ENCODE measurements at places on chromosomes 7 and 10.

GRCh38 chr7:91957823-91958222 lies 17.2 kb downstream of the AKAP9 start:
- no peak for DNase-seq

DNA sequence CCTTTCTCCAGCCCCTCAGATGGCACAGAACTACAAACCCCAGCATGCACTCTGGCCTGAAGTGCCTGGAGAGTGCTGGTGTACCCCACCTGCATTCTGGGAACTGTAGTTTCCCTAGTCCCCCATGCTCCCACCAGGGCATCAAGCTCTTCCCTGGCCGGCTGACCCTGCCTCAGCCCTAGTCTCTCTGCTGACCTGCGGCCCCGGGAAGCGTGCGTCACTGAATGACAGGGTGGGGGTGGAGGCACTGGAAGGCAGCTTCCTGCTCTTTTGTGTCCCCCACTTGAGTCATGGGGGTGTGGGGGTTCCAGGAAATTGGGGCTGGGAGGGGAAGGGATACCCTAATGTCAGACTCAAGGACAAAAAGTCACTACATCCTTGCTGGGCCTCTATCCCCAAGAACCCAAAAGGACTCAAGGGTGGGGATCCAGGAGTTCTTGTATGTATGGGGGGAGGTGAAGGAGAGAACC lies 2.1 kb downstream of the NOS3 start:
- DNase-seq, result no peak

DNA sequence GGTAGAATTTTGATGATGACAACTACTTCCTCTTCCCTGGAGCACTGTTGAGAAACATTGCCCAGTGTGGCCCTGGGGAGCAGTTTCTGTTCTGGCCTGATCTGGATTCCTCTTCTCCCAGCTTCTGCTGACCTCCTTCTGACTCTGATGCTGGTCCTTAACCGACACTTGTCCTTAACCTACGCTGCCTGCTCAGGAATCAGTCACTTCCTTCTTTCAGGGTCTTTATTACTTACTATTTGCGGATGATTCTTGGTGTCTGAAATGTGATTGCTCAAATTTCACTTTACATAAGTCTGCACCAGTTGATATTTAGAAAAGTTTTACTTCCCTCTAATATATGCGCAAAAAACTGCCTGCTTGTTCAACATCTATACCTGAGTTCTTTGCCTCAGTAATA lies 164.1 kb downstream of the PTEN start:
- DNase-seq, result no peak

DNA sequence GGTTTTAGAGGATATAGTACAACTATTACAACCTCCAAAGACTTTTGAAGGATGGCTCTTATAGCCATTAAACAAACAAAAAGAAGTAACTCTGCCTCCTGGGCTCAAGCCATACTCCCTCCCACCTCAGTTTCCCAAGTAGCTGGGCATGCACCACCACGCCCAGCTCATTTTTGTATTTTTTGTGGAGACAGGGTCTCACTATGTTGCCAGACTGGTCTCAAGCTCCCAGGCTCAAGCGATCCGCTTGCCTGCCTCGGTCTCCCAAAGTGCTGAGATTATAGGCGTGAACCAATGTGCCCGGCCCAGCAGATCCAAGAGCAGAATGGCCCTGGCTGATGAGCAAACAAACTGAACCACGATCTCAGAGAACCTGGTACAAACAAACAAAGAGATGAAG lies 16.0 kb downstream of the NANOS1 start:
- DNase-seq, result no peak

DNA sequence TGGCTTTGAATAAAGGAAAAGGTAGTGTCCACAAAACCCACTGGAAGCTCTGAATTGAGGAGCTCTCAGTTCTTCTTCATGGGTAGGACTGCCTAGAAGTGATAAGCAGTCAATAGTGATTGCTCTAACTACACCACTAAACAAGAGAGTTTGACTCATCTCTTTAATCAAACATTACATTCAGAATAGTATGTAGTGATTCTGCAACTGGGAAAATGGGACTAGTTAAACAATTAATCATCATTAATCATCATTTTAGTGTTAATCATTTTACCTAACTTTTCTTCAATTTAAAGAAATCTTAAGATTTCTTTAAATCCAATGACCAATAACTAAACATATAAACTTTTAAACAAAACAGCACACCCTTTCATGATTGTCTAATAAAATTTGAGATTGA lies 484.0 kb upstream of the FZD8 start:
- DNase-seq, result no peak

GRCh38 chr7:1505731-1506550 lies 1.8 kb upstream of the INTS1 start:
- DNase-seq, result no peak

GRCh38 chr10:128543151-128543550 lies 416.9 kb upstream of the MKI67 start:
- DNase-seq, result no peak

DNA sequence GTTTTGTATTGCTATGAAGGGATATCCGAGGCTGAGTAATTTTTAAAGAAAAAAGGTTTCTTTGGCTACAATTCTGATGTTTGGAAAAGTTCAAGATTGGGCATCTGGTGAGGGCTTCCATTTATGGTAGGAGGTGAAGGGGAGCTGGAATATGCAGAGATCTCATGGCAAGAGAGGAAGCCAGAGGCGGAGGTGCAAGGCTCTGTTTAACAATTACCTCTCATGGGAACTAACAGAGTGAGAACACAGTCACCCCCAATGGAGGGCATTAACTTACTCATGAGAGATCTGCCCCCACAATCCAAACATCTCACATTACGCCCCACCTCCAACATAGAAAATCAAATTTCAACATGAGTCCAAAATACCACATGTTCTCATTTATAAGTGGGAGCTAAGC lies 62.0 kb downstream of the AKR1D1 start:
- DNase-seq, result no peak
